AG04450 (cell line): ENCODE measurements at places on chromosomes 11 and 22. TPM values are rescaled to one million over a fixed set of nuclear protein-coding genes. Genes with fewer than 3 reads are reported as not detected.

DNA sequence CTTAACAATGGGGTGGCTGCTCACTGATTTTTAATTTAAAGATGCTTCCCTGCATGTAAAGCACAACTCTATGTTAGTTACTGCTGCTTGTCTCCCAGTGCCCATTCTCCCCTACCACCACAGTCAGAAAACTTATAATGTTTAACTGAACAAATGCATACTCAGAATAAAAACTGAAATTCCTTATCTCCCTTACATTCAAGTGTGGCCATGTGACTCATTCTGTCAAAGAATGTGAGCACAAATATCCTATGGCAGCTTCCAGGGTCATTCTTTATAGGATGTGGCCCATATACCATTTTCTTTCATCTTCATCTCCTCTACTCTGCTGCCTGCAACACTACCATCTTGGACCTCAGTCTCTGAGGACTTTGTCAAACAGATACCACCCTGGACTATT is 374.8 kb downstream of the DYNC2H1 start:
- no peak for DNase-seq

DNA sequence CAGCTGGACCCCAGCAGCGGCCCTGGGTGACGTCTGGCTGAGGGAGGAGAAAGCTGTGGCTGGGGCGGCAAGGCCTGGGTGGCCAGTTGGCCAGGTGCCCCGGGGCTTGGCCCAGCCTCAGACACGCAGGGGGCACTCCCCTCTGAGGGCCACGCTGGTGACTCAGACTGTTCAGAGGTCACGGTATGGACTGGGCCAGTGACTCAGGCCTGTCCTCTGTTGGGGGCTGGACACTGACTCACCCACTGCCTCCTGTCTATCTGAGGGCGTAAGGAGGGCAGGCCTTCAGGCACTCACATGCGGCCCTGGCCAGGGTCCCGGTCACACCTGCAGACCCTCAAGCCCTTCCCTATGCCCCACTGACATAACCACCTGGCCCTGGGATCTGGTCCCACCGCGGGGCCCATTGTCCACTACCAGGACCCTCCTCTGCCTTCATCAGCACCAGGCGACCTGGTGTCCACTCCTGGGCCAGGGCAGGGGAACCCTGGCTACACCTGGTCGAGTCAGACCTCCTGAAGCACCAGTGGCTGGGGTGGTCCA is 3.7 kb upstream of the MUC5AC start:
- peak; percentile 81 for DNase-seq

GRCh38 chr11:127074151-127074761 is 73.7 kb upstream of the KIRREL3 start:
- DNase-seq: peak; percentile 26

- DNase-seq: no peak
Observed at GRCh38 chr11:111957663-111958444, 20.7 kb downstream of the DIXDC1 start.

GRCh38 chr22:23036684-23037428 is 33.5 kb upstream of the GNAZ start:
- DNase-seq: no peak

- no peak for DNase-seq
Observed at GRCh38 chr11:67654225-67654624, 3.7 kb upstream of the ACY3 start.

DNA sequence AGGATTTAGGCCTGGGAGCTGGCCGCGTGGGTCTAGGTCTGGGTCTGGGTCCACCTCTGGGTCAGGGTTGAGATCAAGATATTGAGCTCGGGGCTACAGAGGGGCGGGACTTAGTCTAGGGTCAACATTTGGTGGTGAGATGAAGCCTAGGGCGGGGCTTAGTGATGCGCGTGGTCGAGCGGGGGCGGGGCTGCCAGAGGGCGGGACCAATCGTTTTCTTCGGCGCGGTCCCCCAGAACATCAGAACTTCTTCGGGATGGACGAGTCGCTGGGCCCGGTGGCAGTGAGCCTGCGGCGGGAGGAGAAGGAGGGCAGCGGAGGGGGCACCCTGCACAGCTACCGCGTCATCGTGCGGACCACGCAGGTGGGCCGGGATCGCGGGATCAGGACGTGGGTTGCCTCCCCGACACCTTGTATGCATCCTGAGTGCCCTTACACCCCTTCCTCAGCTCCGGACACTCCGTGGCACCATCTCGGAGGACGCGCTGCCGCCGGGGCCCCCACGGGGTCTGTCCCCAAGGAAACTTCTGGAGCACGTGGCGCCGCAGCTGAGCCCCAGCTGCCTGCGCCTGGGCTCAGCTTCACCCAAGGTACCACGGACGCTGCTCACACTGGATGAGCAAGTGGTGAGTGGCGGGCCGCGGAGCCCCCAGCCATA is 4.2 kb downstream of the SIPA1 start:
- DNase-seq: no peak

GRCh38 chr22:46022881-46023512 is 46.0 kb upstream of the WNT7B start:
- DNase-seq: no peak

The SLC39A13 gene
- 54.4 and 65.9 TPM in 2 replicates for polyA plus RNA-seq

The TBCEL gene
- polyA plus RNA-seq: 16.1 and 19.3 TPM in 2 replicates

DNA sequence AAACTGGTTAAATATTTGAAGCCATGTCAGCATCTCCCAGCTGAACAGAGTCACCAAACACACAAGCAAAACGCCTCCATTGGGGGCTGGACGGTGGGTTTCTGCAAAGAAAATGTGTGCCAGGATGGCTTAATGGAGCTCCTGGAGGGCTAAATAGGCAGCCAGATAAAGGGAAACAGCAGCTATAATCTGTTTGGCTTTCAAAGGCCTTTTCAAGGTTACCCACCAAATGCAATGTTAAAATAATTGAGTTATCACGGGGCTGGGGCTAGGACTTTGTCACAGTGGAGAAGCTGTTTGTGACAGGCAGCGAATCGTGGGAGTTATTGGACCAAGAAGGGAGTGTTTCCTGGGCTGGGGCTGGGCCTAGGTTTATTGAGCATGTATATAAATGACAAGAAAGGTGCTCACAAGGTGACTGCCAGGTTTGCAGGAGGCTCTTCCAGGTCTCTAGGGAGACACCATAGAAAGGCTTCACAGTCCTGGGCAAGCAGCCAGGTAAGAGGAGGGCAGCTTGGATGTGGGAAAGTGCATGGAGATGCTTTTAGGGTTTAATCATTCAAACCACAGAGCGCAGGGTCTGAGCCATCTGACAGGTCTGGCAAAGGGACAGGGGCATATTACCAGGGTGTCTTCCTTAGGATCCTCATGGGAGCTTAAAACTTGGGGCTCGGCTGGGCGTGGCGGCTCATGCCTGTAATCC is 28.3 kb downstream of the GRIK4 start:
- no peak for DNase-seq

DNA sequence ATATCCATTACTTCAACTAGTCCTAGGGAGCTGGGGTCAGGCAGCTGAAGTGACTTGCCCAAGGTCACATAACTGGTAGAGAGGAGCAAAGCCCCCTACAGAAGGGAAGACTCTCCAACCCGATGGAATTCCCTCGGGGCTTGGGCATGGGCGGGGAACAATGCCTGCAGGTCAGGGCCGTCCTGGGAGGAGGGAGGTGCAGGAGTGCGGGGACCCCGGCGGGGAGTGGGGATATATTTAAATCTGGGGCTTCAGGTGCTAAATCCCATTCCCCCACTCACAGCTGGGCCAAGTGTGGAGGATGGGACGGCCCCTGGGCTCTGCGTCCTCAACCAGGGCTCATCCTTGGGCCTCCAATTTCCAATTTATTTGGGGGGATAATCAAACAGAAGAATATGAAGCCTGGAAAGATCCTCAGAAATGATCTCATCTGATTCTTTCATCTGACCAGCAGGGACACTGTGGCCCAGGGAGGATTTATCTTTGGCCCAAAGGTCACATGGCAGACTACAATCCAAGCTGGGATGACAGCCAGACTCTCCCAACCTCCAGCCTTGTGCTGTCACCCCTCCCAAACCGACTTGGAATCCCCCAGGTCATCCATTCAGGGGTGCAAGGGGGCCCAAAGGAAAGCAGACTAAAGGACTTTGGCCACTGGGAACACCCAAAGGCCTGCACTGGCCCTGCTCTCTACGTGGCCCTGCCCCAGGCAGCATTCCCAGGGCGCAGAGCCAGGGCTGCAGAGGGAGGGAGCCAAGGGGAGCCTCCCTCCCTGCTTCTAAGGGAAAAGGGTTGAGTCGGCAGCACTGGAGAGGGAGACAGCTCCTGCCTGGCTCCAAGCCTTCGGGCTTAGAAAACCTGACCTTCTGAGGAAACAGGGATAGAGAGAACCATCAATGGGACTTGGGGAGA is 8.7 kb upstream of the C1QTNF6 start:
- peak; percentile 38 for DNase-seq

- DNase-seq: no peak
Observed at GRCh38 chr11:64542172-64543125, 48.6 kb upstream of the SLC22A12 start.
